ENCODE measurements at places on chromosomes 7 and 10.

DNA sequence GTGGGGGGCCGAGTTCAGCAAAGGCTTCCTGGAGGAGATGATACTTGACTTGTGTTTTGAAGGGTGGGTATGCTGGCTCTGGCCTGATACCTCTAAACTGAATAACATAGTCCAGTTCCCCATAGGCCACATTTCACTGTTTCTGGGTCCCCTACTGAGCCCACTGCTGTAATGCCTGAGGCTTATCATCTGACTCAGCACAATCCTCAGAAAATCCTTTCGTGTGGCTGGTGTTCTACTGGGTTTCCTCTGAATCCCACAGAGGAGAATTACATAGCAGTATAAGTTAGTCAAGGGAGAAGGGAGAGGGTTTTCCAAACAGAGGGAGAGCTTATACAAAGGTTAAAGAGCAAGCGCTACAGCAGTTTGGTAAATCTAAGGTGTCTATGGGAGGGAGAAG, 2.8 kb upstream of the R3HCC1L start:
- no peak for DNase-seq

- DNase-seq, result no peak
Observed at GRCh38 chr10:3350205-3350604, 177.6 kb upstream of the PITRM1 start.

- DNase-seq, result no peak
Observed at GRCh38 chr10:122854648-122855047, 9.0 kb upstream of the CUZD1 start.

DNA sequence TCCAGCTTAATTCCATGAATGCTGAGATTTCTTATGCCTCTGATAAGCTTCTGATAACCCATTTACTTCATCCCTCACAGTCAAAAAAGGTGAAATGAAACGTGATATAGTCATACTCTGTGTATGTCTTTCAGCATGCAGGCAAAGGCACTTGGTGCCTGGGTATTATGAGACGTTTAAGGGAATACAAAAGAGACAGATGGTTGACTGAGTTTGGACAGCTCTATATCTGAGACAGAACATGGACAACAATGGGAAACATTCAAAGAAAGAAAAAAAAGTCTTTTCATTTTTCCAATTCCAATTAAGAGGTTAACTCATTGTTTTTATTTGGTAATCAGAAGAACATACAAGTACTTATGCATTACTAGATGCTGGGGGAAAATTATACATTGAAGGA, 96.2 kb downstream of the PPP1R17 start:
- no peak for DNase-seq

- DNase-seq, result no peak
Observed at GRCh38 chr10:125495386-125495785, 187.6 kb downstream of the TEX36 start.

DNA sequence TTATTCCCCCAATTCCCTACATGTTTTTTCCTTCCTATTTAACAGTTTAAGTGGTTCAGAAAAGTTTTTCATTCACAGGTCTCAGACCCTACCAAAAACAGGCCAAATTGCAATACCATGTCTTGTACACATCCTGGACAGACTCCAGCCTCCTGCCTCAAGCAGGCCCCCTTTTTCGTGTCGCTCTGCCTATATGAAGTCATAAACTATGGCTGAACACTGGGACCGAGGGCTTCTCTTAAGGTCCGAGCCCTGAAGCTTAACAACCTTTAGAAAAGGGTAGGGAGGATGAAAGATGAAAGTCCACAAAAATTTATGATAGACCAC, 1.4 kb downstream of the FBXW4 start:
- DNase-seq, result no peak

GRCh38 chr7:79781716-79782115, 328.2 kb upstream of the MAGI2 start:
- no peak for DNase-seq

- no peak for DNase-seq
Observed at GRCh38 chr10:50963063-50963462, 77.6 kb upstream of the A1CF start.

DNA sequence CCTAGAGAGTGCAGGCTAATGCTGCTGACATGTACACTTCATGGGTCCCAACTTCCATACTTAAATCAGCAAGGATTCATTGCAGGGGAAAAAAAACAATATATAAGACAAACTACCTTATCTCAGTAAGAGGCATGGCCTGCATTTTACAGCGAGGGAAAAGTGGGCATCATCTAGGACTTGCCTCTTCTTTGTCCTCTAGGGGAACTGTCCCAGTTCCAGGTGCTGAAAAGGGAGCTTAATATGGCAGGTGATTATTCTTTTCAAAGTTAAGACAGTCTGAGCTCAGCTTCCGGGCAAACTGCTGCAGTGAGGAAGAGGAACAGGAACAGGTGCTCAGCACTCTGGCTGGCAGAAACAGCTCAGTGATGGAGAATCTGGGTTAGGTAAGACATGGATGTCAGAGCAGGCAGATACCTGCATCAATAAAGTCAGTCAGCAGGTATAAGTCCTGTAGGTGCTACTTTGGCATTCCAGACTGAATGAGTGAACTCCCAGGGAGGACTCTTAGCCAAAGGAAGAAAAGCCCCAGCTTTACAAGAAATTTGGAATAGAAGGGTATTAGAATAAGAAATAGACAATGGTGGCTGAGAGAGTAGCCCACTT, 147.2 kb downstream of the TMEM178B start:
- DNase-seq, result no peak

GRCh38 chr10:16505161-16505560, 16.5 kb downstream of the C1QL3 start:
- DNase-seq, result no peak

DNA sequence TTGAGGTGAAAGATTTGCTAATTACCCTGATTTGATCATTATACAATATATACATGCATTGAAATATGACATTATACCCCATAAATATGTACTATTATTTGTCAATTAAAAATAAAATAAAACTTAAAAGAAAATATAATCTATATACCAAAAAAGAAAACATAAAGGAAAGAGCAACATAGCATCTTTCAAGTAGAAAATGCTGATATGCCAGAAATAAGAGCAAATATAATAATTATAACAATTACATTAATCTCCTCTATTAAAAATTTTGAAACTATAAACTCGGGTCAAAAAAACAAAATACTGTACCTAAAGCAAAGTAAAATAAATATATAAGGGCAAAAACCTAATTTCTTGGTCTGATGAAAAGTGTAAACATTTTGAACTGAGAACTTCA, 209.3 kb upstream of the PDE1C start:
- no peak for DNase-seq
